Left ventricle myocardium inferior (tissue), 1 donor: ENCODE measurements at places on chromosomes 6 and 20.
A peak's percentile ranks its signal among the peaks of the same experiment; 100 is the strongest.

DNA sequence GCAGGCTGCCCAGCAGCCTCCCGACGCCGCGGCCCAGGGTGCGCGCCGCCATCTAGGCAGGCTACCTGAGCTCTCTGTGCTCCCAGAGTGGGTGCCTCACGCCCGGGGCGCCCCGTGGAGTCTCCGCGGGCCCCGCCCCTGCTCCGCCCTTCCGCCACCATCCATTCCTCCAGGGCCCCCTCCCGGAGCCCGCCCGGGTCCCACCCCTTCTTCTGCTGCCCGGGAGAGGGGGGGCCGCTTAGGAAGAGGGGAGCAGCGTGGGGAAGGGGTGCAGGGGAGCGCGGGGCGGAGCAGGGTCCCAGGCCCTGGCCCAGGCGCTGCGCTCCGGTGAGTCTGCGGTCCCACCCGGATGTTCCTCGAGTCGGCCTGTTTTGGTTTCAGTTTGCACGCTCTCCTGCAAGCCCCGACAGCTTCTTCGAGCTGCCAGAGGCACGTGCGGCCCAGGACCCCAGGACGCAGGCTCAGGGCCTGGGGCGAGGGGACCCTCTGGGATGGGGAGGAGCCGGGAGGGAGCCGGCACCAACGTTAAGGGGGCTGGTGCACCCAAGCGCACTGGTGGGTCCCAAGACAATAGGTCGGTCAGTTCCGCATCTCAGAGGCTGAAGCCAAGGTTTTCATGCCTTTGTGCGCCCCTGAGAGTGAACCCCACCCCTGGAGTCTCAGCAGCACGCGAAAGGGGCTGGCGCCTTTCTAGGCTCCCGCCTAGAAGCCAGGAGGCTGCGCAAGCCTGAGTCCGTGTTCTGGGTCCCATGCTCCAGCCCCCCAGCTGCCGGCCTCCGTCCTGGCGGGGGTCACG is at the start of gene ACSS1:
Gene ACSS1 (minus strand): TSS at position 89 of the 796 bp plus-strand sequence. CDS start 37 bp downstream, at position 52.
- DNase-seq: peak; percentile 82
- H3K4me3 ChIP-seq: peak within 1 kb of the TSS; percentile 83
- no peaks in the 10 kb centered on the region for H3K27me3 ChIP-seq
- peaks cover 60% of the 10 kb centered on the region for H3K4me1 ChIP-seq

DNA sequence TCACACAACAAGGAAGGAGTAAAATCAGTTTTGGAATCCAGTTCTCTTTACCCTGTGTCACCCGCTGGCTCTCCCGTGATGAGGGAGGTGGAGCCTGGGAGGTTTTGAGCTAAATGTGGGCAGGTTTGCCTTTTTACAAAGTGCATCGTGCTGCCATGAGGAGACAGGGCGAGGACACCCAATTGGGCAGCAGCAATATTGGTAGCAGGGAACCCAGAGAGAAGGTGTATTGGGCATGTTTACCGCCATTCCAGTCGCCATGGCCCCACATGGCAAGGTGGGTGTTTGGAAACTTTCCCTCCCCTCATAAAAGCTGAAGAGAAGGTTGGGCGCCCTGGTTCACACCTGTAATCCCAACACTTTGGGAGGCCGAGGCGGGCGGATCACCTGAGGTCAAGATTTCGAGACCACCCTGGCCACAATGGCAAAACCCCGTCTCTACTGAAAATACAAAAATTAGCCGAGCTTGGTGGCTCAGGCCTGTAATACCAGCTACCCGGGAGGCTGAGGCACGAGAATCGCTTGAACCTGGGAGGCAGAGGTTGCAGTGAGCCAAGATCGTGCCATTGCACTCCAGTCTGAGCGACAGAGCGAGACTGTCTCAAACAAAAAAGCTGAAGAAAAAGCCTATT is 3.5 kb upstream of the UBE2V1 start:
- peak overlapping the region; percentile 65 for H3K4me3 ChIP-seq
- H3K27ac ChIP-seq: peak overlapping the region; percentile 99
- no peak for DNase-seq

GRCh38 chr6:22631091-22631490 is 61.7 kb downstream of the HDGFL1 start:
- no peaks in the 10 kb centered on the region for H3K36me3 ChIP-seq
- H3K27ac ChIP-seq: no peak overlapping the region
- DNase-seq: peak; percentile 27
- H3K4me1 ChIP-seq: peaks cover 25% of the 10 kb centered on the region

DNA sequence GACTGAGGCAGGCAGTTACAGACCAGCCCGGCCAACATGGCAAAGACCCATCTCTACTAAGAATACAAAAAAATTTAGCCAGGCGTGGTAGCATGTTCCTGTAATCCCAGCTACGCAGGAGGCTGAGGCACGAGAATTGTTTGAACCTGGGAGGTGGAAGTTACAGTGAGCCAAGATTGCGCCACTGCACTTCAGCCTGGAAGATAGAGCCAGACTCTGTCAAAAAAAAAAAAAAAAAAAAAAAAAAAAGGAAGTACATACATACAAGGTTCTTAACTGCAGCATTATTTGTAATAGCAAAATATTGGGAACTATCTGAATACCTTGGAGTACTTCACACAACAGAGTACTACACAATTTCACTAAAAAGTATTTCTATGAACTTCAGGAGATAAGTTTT is 183.5 kb upstream of the OLIG3 start:
- H3K36me3 ChIP-seq: no peaks in the 10 kb centered on the region
- no peak overlapping the region for H3K4me3 ChIP-seq
- peak; percentile 31 for DNase-seq
- H3K4me1 ChIP-seq: no peaks in the 10 kb centered on the region
- H3K27ac ChIP-seq: no peak overlapping the region
- no peaks in the 10 kb centered on the region for H3K27me3 ChIP-seq
